HT1080 (cell line): ENCODE measurements at places on chromosomes 5 and 9.

GRCh38 chr9:129885018-129885669 lies 49.9 kb downstream of the USP20 start:
- no peak for DNase-seq

DNA sequence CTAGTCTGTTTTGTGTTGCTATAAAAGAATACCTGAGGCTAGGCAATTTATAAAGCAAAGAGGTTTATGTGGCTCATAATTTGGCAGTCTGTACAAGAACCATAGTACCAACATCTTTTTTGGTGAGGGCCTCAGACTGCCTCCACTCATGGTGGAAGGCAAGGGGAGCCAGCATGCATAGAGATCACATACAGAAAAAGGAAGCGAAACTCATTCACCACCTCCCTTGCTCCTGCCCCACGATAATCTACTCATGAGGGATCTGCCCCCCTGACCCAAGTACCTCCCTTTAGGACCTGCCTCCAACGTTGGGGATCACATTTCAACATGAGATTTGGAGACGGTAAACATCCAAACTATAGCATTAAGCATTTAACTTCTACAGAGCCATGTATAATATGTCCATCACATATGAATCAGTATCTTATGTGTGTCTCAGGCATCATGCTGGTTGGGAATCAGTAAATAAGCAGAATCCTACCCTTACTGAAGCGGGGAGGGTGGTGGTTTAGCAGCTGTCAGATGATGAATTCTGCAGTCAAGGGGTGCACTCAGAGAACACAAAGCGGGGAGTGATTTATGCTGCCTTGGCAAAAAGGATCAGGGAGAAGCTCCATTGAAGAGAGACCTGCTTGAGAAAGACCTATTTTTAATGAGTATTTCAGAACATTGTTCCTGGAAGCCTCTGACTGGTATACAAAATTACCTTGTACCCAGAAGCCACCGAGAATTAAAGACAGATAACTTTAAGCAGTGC lies 34.8 kb downstream of the HMGXB3 start:
- no peak for DNase-seq

- no peak for DNase-seq
Observed at GRCh38 chr5:1105350-1106265, 6.3 kb downstream of the SLC12A7 start.

DNA sequence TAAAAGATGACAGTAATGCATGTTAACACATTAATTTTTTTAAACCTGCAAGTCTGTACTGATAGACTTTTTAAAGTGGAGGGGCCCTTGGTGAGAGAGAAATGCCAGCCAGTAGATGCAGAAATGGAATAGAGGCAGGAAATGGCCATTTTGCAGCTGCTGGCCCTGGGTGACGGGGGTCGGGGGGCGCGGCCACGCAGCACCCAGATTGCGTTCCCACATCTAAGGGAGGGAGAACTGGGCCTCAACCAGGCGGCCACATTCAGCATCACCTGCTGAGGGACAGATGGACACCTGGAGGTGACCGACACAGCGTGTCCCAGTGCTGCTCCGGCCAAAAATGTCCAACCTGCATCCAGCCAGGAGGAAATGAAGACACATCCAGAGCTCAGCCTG lies 6.3 kb upstream of the CLIC3 start:
- DNase-seq: no peak

- DNase-seq: no peak
Observed at GRCh38 chr5:119074419-119074818, 3.5 kb downstream of the DMXL1 start.

GRCh38 chr9:136572003-136572827 lies 26.4 kb upstream of the NOTCH1 start:
- peak; percentile 67 for DNase-seq

- peak; percentile 54 for DNase-seq
Observed at GRCh38 chr9:123364241-123364824, 8.3 kb downstream of the CRB2 start.

DNA sequence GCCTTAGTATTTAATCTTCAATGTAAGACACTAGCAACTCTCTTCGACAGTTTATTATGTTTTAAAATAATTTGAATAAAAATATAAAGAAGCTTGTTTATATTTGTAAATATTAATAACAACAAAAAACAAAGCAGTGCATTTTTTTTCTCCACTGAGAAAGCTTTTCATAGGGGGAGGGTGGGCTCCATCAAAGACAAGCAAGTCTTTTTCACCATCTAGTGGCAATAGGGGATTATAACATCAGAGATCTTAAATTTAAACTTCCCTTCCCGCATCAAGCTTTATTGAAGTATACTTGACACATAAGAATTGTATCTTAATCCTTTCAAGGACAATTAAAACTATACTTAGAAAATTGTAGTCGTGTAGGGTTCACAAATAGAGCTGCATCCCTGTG lies 9.3 kb upstream of the OR13F1 start:
- DNase-seq: peak; percentile 32

DNA sequence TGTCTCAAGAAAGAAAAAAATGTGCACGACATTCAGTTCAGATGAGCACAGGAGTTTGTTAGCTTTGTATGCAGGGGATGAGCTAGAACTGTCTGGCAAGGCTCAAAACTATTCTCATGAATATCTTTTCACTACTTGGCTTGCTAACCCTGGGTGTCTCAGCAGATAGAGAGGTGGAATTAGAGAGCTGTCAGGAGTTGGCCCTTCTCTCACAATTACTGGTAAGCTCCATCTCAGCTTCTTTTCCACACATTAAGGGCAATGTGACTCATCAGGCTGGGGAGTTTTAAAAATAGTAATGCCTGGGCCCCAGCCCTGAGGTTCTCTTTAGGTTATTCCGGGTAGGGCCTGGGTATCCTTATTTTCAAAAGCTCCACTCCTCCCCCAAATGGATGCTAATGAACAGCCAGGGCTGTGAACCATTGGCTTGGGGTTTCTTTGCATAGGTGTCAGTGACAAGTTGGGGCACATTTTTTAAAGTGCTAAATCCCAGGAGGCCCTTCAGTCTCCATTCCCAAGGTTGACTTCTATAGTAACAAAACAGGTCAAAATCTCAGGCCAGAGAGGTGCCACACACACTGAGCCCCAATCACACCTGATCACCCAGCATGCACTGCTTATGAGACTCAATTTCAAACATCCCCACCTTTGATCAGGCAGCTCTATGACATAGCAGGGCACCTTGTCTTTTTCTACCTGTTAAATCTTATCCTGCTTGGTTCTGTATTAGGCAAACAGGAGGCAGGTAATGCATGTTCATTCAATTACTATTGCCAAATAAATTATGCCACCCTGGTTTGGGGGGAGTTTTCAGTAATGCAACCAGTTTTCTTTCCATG lies 239.7 kb upstream of the DAP start:
- DNase-seq: no peak

- DNase-seq: peak; percentile 87
Observed at GRCh38 chr9:91419222-91420191, 4.1 kb downstream of the NFIL3 start.

- no peak for DNase-seq
Observed at GRCh38 chr5:14251733-14252132, 108.6 kb downstream of the TRIO start.

DNA sequence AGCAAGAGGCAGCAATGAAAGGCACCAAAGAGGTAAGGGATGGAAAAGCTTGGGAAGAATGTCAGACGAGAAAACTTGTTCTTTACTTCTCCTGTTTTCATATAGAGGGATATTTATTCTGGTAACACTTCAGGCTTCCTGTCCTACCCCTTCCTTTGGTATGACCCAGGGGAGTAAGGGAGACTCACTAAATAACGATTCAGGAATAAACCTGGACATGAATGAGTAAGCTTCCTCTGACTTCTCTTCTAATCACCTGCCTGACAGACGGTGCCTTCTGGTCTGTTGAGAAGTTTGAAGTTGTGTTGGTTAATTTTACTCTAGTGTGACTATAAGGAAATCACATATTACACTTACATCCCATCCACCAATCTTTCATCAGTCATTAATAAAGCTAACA lies 461.2 kb downstream of the CDH12 start:
- DNase-seq: peak; percentile 57
